Stimulated activated CD4-positive, alpha-beta T cell treated with anti-CD3 and anti-CD28 coated beads, Interleukin-12 subunit alpha, Interleukin-12 subunit beta, amount 100 ng/mL, for 24 hours (primary cell): ENCODE measurements at places on chromosomes 5 and 9.

DNA sequence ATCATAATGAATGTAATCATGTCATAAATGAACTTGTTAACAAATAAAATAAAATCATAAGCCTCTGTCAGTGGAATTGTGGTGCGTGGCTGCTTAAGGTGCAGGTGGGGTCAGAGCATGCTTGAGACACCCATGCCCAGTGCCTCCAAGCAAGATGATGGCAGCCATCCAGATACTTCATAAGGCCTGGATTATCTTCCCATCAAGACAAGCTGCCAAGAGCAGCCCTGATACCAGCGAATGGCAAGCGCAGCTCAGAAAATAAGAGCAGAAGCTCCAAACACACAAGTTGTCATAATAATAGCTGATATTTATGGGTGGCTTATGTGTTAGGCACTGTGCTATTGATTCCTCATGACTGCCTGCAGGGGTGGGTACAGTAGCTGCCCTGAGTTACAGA lies 21.8 kb upstream of the LMX1B start:
- DNase-seq = no peak

- no peak for DNase-seq
Observed at GRCh38 chr9:79600466-79600865, 28.7 kb downstream of the TLE4 start.

GRCh38 chr5:61309115-61309514 lies 22.9 kb upstream of the ZSWIM6 start:
- no peak for DNase-seq

GRCh38 chr5:67196537-67197059 lies at the start of gene CD180:
CD180 (minus strand) TSS chr5:67196799; CDS start chr5:67196641, 158 bp downstream.
- DNase-seq = no peak

DNA sequence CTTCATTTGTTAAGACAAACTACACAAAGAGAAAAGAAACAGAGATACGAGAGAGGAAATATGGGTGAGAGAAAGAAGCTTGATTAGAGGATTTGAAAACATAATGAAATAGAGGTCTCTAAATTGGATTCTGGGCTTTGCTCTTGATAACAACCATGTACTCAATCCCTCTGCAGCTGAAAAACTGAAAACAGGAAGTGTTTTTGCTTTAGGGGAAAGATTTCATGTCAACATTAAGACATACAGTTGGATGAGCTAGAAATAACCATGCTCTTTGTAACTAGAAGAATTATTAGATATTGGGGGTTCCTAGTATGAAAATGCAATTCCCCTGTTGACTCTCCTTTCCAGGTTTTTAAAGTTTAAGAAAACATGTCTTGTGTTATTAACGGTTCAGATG lies 21.9 kb downstream of the CRHBP start:
- DNase-seq = no peak

- DNase-seq = no peak
Observed at GRCh38 chr5:42715785-42716184, 40.8 kb upstream of the CCDC152 start.

DNA sequence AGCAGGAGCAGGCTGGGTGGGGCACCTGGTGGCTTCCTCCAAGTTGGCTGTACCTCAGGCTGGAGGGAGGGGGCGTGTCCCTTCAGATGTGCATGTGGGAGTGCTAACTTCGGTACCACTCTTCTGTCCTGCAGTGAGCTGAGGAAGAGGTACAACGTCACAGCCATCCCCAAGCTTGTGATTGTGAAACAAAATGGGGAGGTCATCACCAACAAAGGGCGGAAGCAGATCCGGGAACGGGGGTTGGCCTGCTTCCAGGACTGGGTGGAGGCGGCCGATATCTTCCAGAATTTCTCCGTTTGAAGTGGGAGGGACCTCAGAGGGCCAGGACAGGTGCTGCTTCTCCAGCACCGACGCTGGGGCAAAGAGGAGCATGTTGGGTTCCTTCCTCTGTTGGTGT lies 9.3 kb downstream of the NXNL2 start:
- DNase-seq = no peak

DNA sequence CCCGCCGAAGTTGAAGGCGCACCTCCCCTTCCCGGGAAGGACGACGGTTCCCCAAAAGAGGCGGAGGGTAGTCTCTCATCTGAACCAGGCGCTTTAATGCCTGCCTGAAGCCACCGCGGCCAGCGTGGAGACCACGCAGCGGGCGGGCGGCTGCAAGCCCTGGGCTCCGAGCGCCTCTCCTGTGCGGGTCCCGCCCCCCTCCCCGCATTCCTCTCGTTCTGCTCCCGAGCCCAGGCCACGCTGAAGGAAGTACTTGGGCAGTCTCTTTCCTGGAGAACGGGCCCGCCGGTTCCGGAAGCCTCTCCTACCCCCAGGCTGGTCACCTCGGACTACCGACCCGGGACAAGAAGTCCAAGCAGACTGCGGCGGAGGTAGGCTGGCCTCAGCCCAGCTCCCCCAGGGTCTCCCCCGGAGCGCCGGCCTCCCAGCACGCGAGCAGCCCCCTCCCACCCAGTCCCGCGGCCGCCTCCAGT lies 571 bp downstream of the PPIC start:
- DNase-seq = no peak

DNA sequence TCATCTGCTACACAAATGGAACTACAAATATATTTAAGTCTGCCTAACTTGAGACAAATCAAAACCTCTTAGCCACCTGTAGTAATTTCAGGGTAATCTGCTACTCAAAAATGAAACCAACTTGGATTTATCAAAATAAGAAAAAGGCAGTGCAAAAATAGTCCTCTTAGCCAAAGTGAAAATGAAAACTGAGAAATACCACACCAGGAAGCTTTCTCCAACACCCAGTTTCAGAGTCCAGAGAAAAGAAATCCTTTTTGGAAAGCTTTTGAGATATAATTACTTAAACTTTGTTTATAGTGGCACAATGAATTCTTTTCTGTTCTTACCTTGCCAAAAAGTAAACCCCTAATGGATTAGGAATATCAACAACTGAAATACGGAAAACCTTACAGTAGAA lies 990.4 kb downstream of the EFNA5 start:
- no peak for DNase-seq

GRCh38 chr5:57986761-57987341 lies 473.0 kb downstream of the PLK2 start:
- DNase-seq = no peak

- no peak for DNase-seq
Observed at GRCh38 chr5:106174903-106175302, 1495.8 kb downstream of the EFNA5 start.

DNA sequence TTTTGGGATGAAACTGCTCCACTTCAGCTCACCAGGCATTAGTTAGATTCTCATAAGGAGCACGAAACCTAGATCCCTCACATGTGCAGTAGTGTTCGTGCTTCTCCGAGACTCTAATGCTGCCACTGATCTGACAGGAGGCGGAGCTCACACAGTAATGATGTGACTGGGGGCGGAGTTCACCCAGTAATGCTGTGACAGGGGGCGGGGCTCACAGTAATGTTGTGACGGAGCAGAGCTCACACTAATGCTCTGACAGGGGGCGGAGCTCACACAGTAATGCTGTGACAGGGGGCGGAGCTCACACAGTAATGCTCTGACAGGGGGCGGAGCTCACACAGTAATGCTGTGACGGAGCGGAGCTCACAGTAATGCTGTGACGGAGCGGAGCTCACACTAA lies 27.1 kb upstream of the LRRC14B start:
- DNase-seq = no peak

- no peak for DNase-seq
Observed at GRCh38 chr9:137902646-137903045, 25.1 kb downstream of the CACNA1B start.

GRCh38 chr5:134005417-134006061 lies 764 bp upstream of the VDAC1 start:
- DNase-seq = peak; percentile 11

DNA sequence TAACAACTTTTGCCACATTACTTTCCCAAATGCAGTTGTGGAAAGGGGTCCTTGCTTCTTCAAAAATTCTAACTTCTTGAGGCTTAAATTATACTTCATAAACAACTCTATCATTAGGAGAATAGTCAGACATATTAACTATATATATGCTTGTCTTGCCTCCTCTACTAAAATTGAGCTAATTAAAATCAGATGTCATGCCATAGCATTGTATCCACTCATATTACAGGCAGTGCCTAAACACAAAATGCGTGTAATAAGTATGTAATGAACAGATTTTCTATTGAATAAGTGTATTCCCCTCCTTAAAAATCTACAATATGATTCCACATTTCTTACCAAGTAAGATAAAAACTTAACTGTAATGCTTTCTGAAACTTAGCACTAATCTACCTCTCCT lies 204.5 kb downstream of the PLK2 start:
- DNase-seq = no peak

- no peak for DNase-seq
Observed at GRCh38 chr9:14256588-14256987, 57.4 kb downstream of the NFIB start.

DNA sequence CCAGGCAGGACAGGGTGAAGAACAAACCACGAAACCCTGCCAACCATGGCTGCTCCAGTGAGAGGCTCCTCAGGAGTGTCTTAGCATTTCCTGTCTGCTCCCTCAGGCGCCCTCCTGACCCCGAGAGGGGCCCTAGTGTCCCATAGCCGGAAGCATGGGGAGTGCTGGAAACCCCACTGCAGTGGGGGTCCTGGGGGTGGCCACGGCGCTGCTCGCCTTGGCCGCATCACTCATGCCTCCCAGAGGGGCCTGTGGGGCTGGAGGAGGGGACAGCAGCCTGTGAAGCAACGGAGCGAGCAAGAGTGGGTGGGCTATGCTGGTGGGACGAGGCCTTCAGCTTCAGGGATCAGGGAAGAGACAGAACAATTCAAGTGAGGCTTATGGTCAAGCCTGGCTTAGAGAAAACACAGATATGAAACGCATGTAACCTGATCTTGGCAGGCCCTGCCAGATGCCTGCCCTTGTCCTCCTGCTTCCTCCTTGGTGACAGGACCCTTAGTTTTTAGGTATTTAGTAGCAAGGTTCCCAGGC lies 219.1 kb downstream of the FANCC start:
- DNase-seq = no peak

DNA sequence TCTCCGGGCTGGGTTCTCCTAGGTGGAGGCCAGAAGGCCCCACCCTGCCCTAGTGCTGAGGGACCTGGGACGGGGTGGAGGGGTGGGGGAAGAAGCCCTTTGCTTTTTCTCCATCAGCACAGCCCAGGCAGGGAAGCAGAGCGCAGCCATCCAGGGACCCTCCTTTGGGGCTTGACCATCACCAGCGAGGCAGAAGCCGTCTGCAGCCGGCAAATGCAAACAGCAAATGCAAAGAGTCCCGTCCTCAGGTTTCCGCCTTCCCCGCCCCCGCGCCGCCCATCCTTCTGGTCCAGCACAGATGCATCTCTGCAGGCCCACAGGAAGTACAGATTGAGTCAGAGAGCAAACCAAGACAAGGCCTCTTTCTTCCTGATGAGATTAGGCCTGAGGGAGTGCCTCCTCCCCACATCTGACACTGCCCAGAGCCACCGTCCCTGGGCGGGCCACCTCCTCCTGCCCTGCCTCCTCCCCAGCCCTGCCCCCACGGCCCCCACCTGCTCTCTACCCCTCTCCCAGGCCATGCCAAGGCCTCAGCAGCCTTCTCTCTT lies 23.4 kb downstream of the CORO2A start:
- DNase-seq = no peak

DNA sequence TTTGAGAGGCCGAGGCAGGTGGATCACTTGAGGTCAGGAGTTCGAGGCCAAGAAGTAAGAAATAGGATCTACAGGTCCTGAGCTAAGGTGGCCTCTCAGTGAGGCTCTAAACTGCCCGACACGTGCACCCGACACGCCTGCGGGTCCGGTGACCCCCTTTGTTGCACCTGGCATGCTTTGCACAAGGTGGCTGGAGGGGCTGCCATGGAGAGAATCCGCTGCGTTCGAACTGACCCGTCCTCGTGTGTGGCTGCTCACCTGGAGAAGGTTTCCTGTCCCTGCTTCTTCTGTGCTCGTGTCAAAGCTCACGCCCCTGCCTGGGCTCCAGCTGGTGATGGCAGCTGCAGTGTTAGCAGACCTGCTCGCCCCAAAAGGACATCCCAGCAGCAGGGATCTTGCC lies 5.7 kb upstream of the OLFM1 start:
- DNase-seq = no peak

- no peak for DNase-seq
Observed at GRCh38 chr5:74251141-74252035, 389.1 kb downstream of the ENC1 start.

DNA sequence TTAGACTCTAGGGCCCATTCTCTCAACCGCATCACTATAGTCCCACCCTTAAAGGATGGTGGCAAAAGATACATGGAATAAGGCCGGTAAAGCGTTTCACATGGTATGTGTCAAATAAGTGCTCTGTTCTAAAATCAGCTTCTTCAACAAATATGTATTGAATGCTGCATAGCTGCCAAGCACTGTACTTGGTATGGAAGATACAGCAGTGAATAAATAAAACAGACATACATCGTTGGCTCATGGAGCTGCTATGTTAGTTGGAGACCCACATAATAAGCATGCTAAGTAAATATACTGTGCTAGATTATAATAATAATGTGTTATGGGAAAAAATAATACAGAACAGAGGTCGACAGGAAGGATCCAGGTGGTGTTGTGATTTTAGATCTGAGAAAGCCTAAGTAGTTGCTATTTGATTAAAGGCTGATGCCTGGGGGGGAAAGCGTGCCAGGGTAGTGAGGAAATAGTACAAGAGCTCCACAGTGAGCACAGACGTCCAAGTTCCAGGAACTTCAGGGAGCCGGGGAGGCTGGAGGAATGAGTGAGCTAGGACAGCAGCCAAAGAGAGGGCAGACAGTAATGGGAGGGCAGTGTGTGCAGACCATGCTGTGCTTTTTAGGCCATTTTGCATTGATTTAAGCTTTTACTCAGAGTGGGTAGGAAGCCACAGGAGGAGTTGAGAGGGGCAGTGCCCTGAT lies 93.7 kb downstream of the JAKMIP2 start:
- no peak for DNase-seq

- DNase-seq = no peak
Observed at GRCh38 chr9:134733480-134734232, 92.1 kb downstream of the COL5A1 start.

- DNase-seq = no peak
Observed at GRCh38 chr5:71471193-71471592, 15.7 kb downstream of the BDP1 start.

GRCh38 chr5:142663246-142663645 lies 22.6 kb downstream of the FGF1 start:
- DNase-seq = no peak

GRCh38 chr5:37598733-37599132 lies 219.6 kb downstream of the WDR70 start:
- no peak for DNase-seq

GRCh38 chr9:90921104-90921503 lies 119.5 kb downstream of the SYK start:
- no peak for DNase-seq

DNA sequence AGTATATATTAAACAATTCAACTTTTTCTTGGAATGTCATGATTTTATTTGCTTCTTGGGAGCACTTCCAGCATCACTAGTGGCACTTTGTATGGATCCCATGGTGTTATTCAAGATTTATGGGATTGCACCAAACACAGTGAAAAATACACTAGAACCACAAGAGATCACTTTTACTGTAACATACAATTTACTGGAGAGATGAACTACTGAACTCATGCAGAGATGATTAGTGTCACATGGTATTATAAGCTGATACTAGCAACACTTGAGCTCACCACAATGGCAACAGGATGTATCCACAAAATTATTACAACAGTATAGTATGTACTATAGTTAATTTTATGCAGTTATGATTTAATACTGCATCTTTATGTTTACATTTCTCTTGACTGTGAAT lies 16.3 kb upstream of the SLC36A2 start:
- DNase-seq = no peak
